ENCODE measurements at places on chromosomes 13 and 19. TPM values are rescaled to one million over a fixed set of nuclear protein-coding genes. Genes with fewer than 3 reads are reported as not detected.

- DNase-seq, result no peak
- no peaks in the 10 kb centered on the region for H3K36me3 ChIP-seq
- no peak overlapping the region for H3K27ac ChIP-seq
- peaks cover 4% of the 10 kb centered on the region for H3K4me1 ChIP-seq
- H3K27me3 ChIP-seq, result no peaks in the 10 kb centered on the region
These were observed 13.1 kb upstream of the OR1M1 start for GRCh38 chr19:9073806-9074205.

DNA sequence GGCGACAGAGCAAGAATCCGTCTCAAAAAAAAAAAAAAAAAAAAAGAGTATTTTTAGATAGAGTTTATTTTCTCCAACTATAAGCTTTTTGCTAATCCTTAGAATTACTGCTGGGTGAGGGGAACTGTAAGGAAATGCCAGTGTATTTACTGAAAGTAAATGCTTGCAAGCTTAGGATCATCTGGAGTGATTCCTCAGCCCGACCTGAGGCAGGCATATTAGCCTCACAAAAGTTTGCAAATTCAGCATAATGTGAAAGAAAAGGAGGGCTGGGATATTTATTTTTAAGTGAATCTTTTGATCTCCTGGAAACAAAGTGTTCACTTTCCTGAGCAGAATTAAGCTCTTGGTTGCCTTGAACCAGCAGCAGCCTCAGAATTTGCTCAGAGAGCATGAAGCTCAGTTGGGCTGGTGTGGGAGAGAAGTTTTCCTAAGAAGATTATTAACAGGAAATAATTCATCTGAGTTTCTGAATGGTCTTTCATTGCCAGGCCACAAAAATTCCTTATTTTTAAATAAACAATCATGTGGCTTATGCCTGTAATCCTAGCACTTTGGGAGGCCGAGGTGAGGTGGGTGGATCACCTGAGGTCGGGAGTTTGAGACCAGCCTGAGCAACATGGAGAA is 24.7 kb upstream of the SPATA13 start:
- H3K4me1 ChIP-seq, result peaks cover 4% of the 10 kb centered on the region
- no peaks in the 10 kb centered on the region for H3K27me3 ChIP-seq

DNA sequence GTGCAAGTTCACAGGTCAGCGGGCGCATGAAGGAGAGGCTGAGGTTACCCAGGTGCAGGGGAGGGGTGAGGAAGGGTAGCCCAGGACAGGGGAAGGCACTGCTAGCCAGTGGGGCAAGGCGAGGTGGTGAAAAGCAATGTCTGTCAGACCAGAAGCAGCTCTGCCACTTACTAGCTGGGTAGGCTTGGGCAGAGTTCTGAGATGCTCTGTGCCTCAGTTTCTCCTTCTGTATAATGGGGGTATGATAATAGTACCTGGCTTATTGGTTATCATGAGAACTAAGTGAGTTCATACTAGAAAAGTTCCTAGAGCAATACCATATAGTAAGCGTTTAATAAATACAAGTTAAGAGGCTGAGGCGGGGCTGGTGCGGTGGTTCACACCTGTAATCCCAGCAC is 14.3 kb upstream of the SCN1B start:
- no peaks in the 10 kb centered on the region for H3K4me1 ChIP-seq
- no peaks in the 10 kb centered on the region for H3K36me3 ChIP-seq
- DNase-seq, result no peak
- no peak overlapping the region for H3K4me3 ChIP-seq
- no peak overlapping the region for H3K27ac ChIP-seq

DNA sequence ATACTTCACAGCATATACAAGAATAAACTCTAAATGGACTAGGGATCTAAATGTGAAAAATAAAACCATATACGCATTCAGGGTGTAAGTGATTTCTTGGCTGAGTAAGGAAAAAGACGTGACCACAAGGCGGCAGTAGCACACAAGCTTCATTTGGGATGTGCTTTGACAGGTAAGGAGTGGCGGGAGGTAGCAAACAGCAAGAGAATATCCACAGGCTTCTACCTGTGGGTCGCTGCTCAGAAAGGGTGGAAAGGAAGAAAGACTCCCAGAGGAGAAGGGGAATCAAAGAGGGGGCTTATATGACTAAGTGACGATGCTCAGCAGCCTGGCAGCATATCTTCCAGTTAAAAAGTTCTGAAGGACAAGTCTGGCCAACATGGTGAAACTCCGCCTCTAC is 2.5 kb upstream of the ZNF121 start:
- peak; percentile 80 for DNase-seq
- peaks cover 4% of the 10 kb centered on the region for H3K4me1 ChIP-seq

GRCh38 chr13:25380741-25381324 is 9.1 kb downstream of the ATP8A2 start:
- no peak overlapping the region for H3K4me3 ChIP-seq
- H3K36me3 ChIP-seq, result no peaks in the 10 kb centered on the region
- no peaks in the 10 kb centered on the region for H3K27me3 ChIP-seq
- H3K27ac ChIP-seq, result no peak overlapping the region
- H3K4me1 ChIP-seq, result no peaks in the 10 kb centered on the region

DNA sequence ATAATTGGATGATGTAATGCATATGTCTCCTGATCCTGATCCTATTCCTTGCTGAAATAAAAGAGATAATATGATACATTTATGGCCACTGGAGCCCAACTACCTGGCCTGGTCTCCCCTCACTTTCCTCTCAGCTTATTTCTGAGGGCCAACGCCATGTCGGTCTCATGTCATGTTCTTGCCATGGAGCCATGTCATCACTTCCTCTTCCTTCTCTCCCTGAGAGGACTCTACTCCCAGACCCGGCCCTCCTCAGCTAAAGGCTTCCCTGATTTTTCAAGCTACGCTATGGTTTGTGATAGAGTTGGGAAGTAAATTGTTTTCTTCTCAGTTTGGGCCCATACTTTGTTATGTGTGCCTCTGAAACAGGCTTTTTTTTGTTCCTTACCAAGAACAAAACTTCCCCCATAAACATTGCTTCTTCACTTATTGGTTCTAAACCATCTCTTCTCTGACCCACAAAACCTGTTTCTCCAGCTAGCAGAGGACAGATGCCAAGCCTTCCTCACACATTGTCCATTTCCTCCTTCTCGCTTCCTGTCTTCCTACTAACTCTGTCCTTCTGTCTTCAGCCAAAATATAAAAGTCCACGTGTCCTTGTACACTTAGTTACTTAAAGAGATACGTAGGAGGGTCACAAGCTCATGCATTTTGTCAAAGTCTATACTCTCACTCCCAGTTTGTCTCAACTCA is 319.9 kb upstream of the DACH1 start:
- no peaks in the 10 kb centered on the region for H3K4me1 ChIP-seq
- H3K27ac ChIP-seq, result no peak overlapping the region
- no peak overlapping the region for H3K4me3 ChIP-seq
- no peaks in the 10 kb centered on the region for H3K36me3 ChIP-seq
- DNase-seq, result no peak

GRCh38 chr13:79226938-79227337 is 179.1 kb downstream of the RBM26 start:
- no peaks in the 10 kb centered on the region for H3K4me1 ChIP-seq
- no peaks in the 10 kb centered on the region for H3K27me3 ChIP-seq
- DNase-seq, result no peak
- no peak overlapping the region for H3K4me3 ChIP-seq
- no peaks in the 10 kb centered on the region for H3K36me3 ChIP-seq
- H3K27ac ChIP-seq, result no peak overlapping the region

GRCh38 chr13:51806566-51806965 is 2.6 kb upstream of the DHRS12 start:
- no peak for DNase-seq
- no peak overlapping the region for H3K4me3 ChIP-seq
- H3K27me3 ChIP-seq, result no peaks in the 10 kb centered on the region
- peaks cover 16% of the 10 kb centered on the region for H3K4me1 ChIP-seq

- H3K27ac ChIP-seq, result no peak overlapping the region
- no peaks in the 10 kb centered on the region for H3K36me3 ChIP-seq
- no peaks in the 10 kb centered on the region for H3K27me3 ChIP-seq
- DNase-seq, result no peak
- no peaks in the 10 kb centered on the region for H3K4me1 ChIP-seq
These were observed 8.2 kb downstream of the ZDHHC20 start for GRCh38 chr13:21450936-21451335.

DNA sequence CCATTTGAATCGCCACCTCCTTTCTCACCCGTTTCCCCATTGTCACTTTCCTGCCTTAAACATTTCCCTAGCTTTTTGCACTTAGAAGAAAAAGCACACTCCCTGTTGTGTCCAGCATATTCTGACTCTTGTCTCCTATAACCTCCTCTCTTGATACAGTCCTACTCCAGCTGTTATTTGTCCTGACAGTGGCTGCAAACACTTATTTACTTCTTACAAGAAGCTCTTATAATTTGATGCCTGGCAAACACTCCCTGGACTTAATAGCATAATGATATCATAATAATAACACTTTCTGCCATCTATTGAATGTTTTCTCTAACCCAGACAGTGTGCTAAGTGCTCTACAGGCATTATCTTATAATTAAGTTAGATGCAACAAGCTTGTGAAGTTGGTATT is 76.6 kb downstream of the DGKH start:
- no peaks in the 10 kb centered on the region for H3K36me3 ChIP-seq
- no peaks in the 10 kb centered on the region for H3K4me1 ChIP-seq
- no peaks in the 10 kb centered on the region for H3K27me3 ChIP-seq
- DNase-seq, result no peak
- H3K4me3 ChIP-seq, result no peak overlapping the region
- no peak overlapping the region for H3K27ac ChIP-seq

DNA sequence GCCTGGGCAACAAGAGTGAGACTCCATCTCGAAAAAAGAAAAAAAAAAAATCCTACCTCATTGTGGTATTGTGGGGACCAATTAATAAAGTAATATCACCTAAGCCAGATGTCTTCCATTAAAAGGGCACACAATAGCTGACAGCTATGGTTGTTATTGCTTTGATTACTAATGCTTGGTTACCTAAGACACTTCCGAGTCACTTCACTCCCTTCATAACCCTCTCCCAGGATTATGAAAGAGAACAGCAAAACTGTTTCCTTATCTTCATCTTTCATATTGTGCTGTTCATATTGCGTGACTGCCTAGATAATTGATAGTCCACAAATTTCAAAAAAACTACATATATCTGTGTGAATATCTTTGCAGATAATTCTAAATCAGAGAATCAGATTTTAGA is 10.3 kb upstream of the HSPH1 start:
- H3K36me3 ChIP-seq, result no peaks in the 10 kb centered on the region
- H3K4me3 ChIP-seq, result no peak overlapping the region
- H3K4me1 ChIP-seq, result no peaks in the 10 kb centered on the region
- no peaks in the 10 kb centered on the region for H3K27me3 ChIP-seq
- H3K27ac ChIP-seq, result no peak overlapping the region

DNA sequence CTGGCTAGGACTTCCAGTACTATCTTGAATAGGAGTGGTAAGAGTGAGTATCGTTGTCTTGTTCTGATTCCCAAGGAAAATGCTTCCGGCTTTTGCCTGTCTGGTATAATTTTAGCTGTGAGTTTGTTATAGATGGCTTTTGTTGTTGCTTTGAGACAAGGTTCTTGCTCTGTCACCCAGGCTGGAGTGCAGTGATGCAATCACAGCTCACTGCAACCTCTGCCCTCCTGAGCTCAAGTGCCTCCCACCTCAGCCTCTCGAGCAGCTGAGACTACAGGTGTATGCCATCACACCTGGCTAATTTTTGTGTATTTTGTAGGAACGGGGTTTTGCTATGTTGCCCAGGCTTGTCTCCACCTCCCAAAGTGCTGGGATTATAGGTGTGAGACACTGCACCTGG is 6.1 kb upstream of the ZNF543 start:
- no peaks in the 10 kb centered on the region for H3K4me1 ChIP-seq
- H3K4me3 ChIP-seq, result no peak overlapping the region

Gene ARL11
- 0.10 TPM for total RNA-seq

Gene ELSPBP1
- 2.4 TPM for total RNA-seq

DNA sequence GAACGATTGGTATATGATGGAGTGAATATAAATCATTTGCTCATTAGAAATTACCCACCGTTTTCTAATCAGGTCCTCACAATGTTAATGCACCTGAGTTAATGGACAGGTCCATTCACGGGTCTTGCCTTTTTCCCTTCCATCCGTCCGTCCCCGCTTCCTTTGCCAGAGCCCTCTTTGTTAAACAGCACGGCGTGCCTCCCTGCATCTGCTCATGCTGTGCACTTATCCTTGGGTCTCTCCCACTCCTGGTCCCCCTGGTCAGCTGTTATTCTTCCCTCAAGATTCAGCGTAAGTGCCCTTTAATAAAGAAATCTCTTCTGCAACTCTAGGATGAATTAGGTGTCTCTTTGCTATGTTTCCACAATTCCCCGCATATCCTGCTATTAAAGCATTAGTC is 324.5 kb downstream of the DNAJC15 start:
- H3K36me3 ChIP-seq, result no peaks in the 10 kb centered on the region
- no peak overlapping the region for H3K4me3 ChIP-seq
- H3K4me1 ChIP-seq, result peaks cover 14% of the 10 kb centered on the region
- DNase-seq, result no peak
- no peaks in the 10 kb centered on the region for H3K27me3 ChIP-seq
- H3K27ac ChIP-seq, result no peak overlapping the region

All from hepatocyte (in vitro differentiated cells).